ENCODE measurements at places on chromosomes 2 and 18. TPM values are rescaled to one million over a fixed set of nuclear protein-coding genes. Genes with fewer than 3 reads are reported as not detected.

- peak overlapping the region; percentile 73 for H3K27ac ChIP-seq
- H3K4me1 ChIP-seq = peaks cover 29% of the 10 kb centered on the region
- H3K4me3 ChIP-seq = no peak overlapping the region
- no peaks in the 10 kb centered on the region for H3K36me3 ChIP-seq
- no peak for DNase-seq
These were observed 212.3 kb downstream of the BCL2 start for GRCh38 chr18:63107171-63107845.

DNA sequence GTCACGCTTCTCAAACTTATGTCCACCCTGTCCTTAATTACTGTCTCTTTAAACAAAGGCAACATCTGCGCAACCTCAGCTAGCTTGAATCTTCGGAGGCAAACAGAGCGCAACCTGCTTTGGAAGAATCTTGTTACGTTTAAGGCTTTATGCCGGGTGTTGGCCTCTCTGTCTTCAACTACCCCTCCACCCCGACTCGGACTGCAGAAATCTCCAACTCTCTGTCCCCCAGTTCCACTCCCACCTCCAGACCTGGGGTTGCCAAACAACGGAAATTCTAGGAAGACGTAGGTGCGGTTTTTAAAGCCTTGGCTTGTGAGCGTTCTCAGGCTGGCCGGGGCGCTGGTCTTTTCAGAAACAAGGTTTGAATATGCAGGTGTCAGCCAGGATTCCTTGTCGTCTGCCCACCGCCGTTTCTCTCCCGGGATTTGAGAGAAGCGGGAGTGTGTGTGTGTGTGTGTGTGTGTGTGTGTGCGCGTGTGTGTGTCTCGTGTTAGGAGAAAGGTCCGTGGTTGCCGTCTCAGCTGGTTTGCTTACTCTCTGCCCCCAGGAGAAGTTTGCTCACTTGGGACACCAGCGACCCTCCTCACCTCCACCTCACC lies 1.1 kb upstream of the ONECUT2 start:
- peaks cover 46% of the 10 kb centered on the region for H3K4me1 ChIP-seq
- no peak overlapping the region for H3K27ac ChIP-seq
- no peak for DNase-seq
- H3K27me3 ChIP-seq = peaks cover 82% of the 10 kb centered on the region
- H3K4me3 ChIP-seq = peak overlapping the region; percentile 38

DNA sequence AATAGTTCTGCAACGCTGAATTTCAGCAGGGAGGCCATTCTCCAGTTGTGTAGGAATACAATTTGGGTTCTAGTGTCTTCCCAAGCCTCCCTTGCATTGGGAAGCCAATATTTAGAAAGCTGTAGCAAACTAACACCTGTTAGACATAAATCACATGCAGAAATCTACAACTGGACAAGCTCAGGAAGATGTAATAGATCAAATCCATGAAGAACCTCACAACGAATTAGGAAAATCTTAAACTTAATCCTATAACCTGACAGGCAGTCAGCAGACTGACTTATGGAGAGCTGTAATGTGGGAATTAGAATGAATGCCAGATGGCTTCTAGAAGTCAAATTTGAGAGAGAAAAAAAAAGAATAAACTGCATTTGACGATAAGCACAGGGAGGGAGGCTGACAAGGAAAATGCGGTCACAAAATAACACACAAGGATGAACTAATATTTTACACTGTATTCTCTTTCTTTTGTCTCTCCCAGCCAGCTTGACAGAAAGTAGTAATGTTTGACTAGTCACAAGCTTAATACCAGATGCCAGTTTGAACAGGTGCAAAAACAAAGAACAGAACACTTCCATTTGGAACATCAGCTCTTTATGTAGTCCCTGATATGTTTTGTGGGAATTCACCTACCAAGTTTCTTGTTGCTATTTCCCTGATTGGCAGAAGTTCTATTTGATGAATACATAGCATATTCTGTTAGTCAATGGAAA lies 50.8 kb upstream of the FANCL start:
- H3K4me1 ChIP-seq = no peaks in the 10 kb centered on the region
- peaks cover 7% of the 10 kb centered on the region for H3K27me3 ChIP-seq
- no peak overlapping the region for H3K27ac ChIP-seq
- no peak overlapping the region for H3K4me3 ChIP-seq
- DNase-seq = no peak
- no peaks in the 10 kb centered on the region for H3K36me3 ChIP-seq

- H3K27ac ChIP-seq = no peak overlapping the region
- H3K36me3 ChIP-seq = no peaks in the 10 kb centered on the region
- H3K4me1 ChIP-seq = peaks cover 3% of the 10 kb centered on the region
- no peaks in the 10 kb centered on the region for H3K27me3 ChIP-seq
- DNase-seq = no peak
- no peak overlapping the region for H3K4me3 ChIP-seq
These were observed 264.9 kb downstream of the ALPK2 start for GRCh38 chr18:58363767-58364540.

- no peak overlapping the region for H3K4me3 ChIP-seq
- H3K4me1 ChIP-seq = no peaks in the 10 kb centered on the region
- H3K27ac ChIP-seq = no peak overlapping the region
- H3K27me3 ChIP-seq = no peaks in the 10 kb centered on the region
- H3K36me3 ChIP-seq = no peaks in the 10 kb centered on the region
- DNase-seq = no peak
These were observed 876.1 kb upstream of the FAM98A start for GRCh38 chr2:34475156-34475555.

DNA sequence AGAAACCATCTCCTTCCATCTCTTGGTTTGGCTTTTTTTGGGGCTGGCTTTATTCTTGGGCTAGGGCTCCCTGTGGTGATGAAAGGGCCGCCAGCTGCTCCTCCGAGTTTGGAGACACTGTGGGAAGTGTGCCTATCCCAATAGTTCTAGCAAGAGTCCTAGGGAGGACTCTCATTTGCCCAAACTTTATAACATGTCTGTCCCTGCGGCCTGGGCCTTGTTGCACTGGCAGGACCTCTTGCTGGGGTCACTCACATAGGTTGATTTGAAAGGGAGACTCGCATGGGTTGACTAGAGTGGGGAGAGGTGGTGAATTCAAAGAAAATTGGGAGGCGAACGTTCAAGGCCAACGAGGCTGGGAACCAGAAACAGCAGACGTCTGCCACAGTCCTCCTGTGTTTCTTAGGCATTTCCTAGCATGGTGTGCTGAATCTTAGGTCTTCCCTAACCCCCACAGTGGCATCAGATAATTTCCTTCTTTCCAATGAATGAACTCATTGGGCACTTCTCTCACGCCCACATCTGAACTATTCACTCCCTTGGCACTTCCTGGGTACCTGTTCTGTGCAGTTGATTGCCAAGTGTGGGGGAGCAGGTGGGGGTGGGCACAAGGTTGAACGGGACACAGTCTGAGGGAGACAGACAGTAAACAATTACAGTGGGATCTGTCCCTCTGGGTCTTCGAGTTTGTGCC lies 26.8 kb downstream of the NIFK start:
- no peaks in the 10 kb centered on the region for H3K4me1 ChIP-seq
- H3K4me3 ChIP-seq = no peak overlapping the region
- no peak overlapping the region for H3K27ac ChIP-seq
- DNase-seq = no peak

GRCh38 chr2:122512091-122512490 lies 756.6 kb downstream of the TSN start:
- no peak for DNase-seq
- no peaks in the 10 kb centered on the region for H3K4me1 ChIP-seq
- H3K4me3 ChIP-seq = no peak overlapping the region
- no peak overlapping the region for H3K27ac ChIP-seq

DNA sequence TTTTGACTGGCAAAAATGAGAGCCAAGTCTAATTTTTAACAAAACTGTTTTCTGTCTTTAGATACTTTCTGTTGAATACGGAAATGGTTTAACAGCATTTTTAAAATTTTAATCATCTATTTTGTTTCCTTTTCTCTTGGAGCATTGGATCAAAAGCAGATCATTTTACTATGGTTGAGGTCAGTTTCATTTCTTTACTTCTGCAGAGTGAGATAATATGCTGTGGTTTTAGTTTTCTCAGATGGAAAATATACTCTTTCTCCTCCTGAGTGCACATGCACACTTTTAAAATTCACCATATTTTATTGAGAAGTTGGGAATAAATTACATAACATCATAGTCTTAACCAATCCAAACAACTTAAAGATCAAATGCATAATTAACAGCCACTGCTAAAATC lies 283.3 kb downstream of the SLC8A1 start:
- H3K4me1 ChIP-seq = no peaks in the 10 kb centered on the region
- no peak overlapping the region for H3K27ac ChIP-seq
- no peak overlapping the region for H3K4me3 ChIP-seq
- no peaks in the 10 kb centered on the region for H3K27me3 ChIP-seq

GRCh38 chr2:111665551-111666116 lies 218.4 kb downstream of the ANAPC1 start:
- H3K4me1 ChIP-seq = peaks cover 5% of the 10 kb centered on the region
- no peaks in the 10 kb centered on the region for H3K36me3 ChIP-seq
- H3K27ac ChIP-seq = no peak overlapping the region
- no peak for DNase-seq
- H3K27me3 ChIP-seq = no peaks in the 10 kb centered on the region
- H3K4me3 ChIP-seq = no peak overlapping the region

- peaks cover 35% of the 10 kb centered on the region for H3K4me1 ChIP-seq
- peak; percentile 81 for DNase-seq
- no peak overlapping the region for H3K4me3 ChIP-seq
- no peaks in the 10 kb centered on the region for H3K27me3 ChIP-seq
These were observed 20.6 kb upstream of the NDUFV2 start for GRCh38 chr18:9081940-9082339.

DNA sequence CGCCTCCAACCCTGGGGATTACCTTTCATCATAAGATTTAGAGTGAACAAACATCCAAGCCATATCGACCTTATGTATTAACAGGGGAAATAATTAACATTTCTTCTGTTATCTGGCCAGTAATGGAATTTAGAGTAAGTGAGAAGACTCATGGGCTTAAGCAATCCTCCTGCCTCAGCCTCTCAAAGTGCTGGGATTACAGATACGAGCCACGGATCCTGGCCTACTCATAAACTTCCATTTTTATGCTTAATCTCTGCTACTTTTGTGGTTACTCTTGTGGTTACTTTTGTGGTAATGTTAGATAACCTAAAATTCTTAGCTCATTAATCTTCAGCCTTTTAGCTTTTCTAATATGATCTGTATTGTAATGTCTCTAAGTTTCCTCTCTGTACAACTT lies 159.3 kb upstream of the SLC8A1 start:
- H3K27me3 ChIP-seq = no peaks in the 10 kb centered on the region
- no peak overlapping the region for H3K27ac ChIP-seq
- no peak for DNase-seq
- no peaks in the 10 kb centered on the region for H3K4me1 ChIP-seq
- no peak overlapping the region for H3K4me3 ChIP-seq

GRCh38 chr2:223865124-223865523 lies 27.7 kb upstream of the AP1S3 start:
- H3K27me3 ChIP-seq = no peaks in the 10 kb centered on the region
- H3K4me1 ChIP-seq = peaks cover 20% of the 10 kb centered on the region
- H3K27ac ChIP-seq = no peak overlapping the region
- no peak overlapping the region for H3K4me3 ChIP-seq

DNA sequence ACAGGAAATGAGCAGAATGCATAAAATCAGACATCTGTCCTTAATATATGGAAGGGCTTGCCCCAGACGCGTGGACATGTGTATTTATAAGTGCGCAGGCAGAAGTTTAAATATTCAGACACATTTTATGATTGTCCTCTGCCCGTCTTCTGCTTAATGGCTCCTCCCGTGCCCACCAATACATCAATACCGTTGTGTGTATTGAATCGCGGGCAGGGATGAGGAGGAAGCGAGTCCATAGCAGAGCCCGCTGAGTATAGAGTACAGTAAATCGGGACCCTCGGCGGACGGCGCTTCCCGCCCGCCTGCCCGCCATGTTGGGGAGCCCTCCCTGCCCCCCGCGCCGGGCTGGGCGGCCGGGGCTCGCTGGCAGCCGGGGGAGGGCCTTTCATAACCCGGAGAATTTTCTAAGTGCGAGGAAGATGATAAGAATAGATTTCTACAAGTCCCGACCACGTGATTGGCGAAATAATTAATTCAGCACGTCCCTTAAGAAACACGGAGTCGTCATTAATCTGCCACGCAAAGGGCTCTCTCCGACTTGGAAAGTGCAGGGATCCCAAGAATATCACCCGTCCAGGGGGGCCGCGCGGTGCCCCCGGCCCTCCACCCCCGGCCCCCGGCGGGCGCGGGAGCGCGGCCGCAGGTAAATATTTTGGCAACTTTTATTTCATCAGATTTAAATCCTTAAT lies at the start of gene HOXD3:
HOXD3 (plus strand) TSS at position 501 of the 692 bp plus-strand sequence. CDS start 11,808 bp downstream, outside the sequence.
- peaks cover 70% of the 10 kb centered on the region for H3K27me3 ChIP-seq
- no peaks in the 10 kb centered on the region for H3K36me3 ChIP-seq
- H3K27ac ChIP-seq = no peak within 1 kb of the TSS
- peaks cover 15% of the 10 kb centered on the region for H3K4me1 ChIP-seq

DNA sequence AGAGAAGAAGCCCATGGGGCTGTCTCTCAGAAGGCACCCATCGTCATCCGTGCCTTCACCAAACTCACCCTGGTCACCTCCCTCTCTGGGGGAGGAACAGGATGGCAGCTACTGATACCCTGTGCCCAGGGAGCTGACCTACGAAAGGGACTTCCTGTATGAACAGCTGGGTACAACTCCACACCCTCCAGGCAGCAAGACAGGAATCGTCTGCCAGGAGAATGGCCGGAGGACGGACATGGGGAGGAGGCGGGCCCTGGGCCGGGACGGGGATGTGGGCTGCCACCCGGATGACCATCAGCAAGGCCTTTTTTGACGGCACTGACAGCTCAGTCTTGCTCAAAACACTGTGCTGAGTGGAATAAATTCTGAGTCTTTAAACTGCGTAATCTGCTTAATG lies 243.6 kb downstream of the HDAC4 start:
- DNase-seq = no peak
- peaks cover 28% of the 10 kb centered on the region for H3K36me3 ChIP-seq

DNA sequence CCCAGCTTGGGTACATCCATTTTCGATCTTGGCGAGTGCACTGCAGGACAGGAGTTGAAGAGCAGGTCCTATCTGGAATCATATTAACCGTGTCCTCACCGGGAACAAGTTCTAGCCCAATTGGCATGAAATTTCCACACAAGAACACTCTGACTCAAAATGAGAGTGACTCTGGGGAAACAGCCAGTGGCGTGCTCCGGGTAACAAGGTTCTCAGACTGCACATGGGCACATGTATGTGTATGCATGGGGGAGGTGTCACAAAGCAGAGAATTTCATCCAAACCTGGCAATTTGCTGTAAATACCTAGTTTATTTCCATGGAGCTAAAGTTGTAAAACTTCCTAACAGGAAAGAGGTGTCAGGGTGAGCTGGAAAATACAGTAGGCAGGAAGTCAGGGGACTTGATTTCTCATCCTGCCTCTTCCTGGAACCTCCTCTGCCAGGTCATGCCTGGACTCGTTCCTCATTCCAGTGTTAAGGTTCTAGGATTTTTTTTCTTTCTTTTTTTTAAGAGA lies 1.7 kb downstream of the TUBB6 start:
- peaks cover 12% of the 10 kb centered on the region for H3K4me1 ChIP-seq
- no peak overlapping the region for H3K27ac ChIP-seq
- H3K4me3 ChIP-seq = peak overlapping the region; percentile 11

ZBTB7C gene
- not detected for total RNA-seq

NTSR2 gene
- not detected for total RNA-seq

ST8SIA5 gene
- total RNA-seq = not detected

ESCO1 gene
- total RNA-seq = 23.1 TPM

PNPT1 gene
- 50.0 TPM for total RNA-seq

ACADL gene
- not detected for total RNA-seq

CD8A gene
- total RNA-seq = 419 TPM

LAMA3 gene
- total RNA-seq = 0.05 TPM

KANSL1L gene
- total RNA-seq = 5.4 TPM

Measured in activated CD8-positive, alpha-beta T cell treated with anti-CD3 and anti-CD28 coated beads for 36 hours (primary cell).